ENCODE measurements at places on chromosomes 4 and X.

- DNase-seq = no peak
Observed at GRCh38 chr4:38872620-38873019, 5.0 kb downstream of the FAM114A1 start.

DNA sequence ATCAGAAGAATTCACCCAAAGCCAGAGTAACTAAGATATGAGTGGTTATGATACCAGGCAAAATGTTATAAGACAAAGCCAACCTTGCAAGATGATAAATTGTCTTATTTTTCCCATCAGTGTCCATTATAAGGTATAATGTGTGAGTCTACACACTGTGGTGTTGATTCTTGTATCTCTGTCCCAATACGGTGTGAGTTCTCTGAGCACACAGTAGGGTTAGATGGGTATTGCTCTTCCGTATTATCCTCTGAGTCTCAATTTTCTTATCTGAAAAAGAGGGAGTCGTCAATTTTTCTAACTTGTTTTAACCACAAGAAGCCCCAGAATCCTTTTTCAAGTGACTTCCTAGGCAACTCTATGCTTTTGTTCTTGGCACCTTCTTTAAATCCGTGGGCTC is 69.9 kb downstream of the HMGB2 start:
- no peak for DNase-seq

DNA sequence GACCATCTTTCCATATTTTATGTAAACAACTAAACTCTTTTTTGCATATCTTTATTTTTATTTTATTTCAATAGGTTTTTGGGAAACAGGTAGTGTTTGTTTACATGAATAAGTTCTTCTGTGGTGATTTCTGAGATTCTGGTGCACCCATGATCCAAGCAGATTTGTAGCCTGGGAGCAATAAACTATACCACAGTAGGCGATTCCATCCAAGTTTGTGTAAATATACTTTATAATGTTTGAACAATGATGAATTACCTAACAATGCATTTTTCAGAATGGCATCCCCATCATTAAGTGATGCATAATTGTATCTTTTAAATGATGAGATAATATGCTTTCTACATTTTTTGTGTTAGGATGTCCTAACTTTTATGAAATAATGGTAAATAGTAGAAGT is 39.2 kb upstream of the CYSLTR1 start:
- DNase-seq = no peak

- peak; percentile 36 for DNase-seq
Observed at GRCh38 chr4:118968005-118968404, 79.4 kb downstream of the SYNPO2 start.

GRCh38 chrX:100880368-100880767 is 6.2 kb upstream of the NOX1 start:
- no peak for DNase-seq

GRCh38 chrX:53263597-53264094 is 17.7 kb downstream of the IQSEC2 start:
- DNase-seq = no peak

DNA sequence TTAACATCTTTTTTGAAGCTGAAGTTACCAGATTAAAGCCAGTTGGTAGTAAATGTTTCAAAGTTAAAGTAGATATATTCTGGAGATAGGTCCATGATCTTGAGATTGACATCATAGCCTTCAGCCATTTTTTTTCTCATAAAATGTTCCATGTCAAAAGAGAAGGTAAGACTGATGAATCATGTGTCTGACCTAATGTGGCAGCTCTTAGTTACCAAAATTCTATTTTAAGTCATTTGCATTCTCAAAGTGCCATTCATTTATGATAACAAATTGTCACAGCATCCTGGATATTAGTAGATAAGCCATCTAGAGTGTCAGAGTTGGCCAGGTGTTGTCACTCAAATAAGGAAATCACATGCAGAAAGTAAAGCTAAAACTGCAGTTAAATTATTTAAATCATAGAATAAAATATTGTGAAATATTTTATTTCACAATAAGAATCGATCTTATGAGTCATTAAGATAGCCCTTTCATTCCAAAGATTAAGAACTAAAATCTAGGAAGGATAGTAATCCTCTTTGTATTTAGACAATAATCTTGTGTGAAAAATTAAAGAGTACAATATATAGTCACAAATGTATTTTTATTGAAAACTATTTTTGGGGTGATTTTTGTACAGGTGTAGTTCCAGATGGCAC is 65.7 kb upstream of the ADAD1 start:
- no peak for DNase-seq

DNA sequence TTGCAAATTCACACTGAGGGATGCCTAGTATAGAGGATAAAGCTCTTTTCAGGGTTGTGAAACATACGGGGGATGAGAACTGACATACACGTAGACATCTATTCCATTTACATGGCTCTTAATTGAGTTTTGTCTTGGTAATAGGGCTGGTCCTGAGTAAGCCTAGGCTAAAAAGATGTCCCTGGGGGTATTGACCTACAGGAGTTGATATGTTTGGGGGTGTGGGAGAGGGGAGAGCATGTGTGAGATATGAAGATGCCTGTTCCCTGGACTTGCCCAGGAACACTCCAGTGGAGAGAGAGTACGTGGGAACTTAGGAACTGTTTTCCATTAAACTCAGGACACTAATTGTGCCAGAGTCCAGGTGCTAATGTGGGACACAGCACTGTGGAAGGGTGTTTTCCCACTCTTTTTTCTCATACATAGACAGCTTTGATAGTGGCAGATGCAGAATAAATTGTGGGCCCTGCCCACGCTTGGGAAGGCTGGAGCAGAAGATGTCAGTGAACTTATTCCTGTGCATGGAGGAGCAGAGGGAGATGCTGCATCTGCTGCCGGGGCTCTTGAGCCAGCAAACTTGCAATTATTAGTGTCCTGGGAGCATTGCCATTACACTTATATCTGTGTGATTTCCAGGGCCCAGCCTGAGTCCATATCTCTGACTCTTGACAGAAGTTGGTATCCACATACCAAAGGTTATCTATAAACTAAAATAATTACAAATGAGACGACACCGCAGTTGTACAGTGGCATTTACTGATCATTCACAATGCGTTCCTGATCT is 20.7 kb downstream of the SYNPO2 start:
- DNase-seq = no peak

DNA sequence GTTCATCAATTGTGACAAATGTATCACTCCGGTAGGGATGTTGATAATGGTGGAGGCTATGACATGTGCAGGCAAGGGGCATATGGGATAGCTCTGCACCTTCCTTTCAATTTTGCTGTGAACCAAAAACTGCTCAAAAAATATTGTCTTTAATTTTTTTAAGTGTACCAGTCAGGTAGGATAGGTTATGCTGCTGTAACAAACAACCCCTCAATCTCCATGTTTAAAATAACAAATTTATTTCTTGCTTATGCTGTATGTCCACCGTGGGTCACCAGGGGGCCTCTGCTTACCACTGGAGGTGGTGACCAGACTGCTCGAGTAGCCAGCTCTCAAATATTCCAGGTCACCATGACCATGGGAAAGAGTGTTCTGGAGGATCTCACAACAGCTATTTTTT is 23.4 kb upstream of the MSX1 start:
- DNase-seq = no peak

DNA sequence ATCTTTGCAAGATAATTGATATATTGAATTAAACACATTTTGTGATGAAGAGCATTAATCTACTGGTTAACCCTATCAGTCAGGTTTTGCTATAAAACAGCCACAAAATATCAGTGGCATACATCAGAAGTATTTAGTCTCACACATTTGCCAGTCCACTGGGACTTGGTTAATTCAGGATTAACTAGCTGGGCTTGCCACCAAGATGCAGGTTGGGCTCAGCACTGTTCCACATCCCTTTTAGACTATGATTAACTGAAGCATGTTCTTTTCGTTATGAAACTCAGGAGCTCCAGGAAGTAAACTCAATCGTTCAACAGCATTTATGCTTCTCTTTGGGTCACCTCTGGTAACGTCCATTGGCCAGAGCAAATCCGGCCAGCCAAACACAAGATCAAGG is 538.1 kb upstream of the HS3ST1 start:
- no peak for DNase-seq

DNA sequence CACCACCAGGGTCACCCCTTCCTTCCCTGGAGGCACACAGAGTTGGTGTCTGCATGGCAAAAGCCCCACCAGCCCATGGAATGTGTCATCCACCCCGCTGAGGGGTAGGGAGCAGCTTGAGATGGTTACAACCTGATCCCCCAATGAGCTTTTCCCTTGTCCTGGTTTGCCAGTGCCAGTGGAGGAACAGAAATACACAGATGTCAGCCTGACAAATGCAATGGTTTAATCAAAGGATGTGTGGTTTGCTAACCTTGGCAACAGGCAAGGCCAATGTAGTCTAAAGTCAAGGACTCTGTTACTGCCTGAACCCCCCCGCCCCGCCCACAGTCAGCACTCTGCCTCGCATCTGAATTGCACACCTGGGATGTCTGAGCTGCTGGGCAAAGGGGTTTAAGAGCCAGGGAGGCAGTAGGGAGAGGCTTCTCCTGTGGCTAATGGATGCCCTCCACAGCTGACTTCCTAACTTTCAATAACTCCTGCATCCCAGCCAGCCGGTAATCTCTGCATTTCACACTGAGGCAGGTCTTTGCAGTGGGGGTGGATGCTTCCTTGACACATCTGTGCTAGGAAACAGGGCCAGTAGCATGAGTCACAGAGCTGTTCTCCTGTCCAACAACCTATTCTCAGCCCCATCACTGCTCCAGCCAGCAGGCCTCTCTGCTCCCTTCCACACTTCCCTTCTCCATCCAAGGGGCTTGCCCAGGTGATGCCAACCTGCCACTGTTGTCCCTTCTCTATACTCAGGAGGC is 137.5 kb downstream of the AMMECR1 start:
- DNase-seq = no peak

GRCh38 chrX:134737721-134738369 is 79.6 kb upstream of the PLAC1 start:
- no peak for DNase-seq

DNA sequence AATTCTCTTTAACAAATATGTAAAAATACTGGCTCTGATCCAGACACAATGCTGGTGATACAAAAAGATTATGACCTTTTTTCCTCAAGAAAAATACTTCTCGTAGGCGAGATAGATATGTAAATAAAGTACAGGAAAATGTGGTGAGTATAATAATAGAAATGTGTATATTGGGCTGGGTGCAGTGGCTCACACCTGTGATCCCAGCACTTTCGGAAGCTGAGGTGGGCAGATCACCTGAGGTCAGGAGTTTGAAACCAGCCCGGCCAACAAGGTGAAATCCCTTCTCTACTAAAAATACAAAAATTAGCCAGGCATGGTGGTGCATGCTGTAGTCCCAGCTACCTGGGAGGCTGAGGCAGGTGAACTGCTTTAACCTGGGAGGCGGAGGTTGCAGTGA is 55.0 kb downstream of the MRPL1 start:
- no peak for DNase-seq

- no peak for DNase-seq
Observed at GRCh38 chrX:70442224-70442623, 2.4 kb upstream of the DLG3 start.

DNA sequence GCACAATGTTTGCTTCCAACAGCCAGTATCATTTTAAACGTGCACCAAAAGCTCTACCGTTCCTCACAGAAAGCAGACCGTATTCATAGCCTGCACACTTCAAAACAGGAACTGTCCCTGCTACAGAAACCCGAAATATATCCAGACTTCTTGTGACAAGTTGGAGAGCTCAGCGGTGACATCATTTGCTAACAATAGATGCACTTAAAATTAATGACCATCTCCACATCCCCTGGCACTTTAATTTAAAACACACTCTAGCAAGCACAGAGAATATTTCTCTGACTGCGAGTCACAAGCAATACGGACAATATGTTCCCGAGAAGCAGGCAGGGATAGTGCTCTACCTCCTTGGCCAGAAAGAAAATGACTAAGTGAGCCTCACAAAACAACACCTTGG is 2.5 kb downstream of the NYX start:
- no peak for DNase-seq

DNA sequence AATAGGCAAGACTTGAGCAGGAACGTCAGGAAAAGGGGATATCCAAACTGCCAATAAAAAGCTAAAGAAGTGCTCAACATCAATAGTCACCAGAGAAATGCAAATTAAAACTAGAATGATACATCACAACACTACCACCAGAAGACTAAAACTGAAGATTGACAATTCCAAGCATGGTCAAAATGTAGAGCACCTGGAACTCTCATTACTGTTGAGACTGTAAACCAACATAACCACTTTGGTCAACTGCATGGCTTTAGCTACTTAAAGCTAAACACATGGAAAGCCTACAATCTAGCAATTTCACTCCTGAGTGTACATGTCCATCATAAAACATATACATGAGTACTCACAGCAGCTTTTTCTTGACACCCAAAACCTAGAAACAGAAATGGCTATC is 107.4 kb downstream of the ADGRA3 start:
- no peak for DNase-seq

- no peak for DNase-seq
Observed at GRCh38 chr4:73741750-73742489, 1.6 kb downstream of the CXCL8 start.

DNA sequence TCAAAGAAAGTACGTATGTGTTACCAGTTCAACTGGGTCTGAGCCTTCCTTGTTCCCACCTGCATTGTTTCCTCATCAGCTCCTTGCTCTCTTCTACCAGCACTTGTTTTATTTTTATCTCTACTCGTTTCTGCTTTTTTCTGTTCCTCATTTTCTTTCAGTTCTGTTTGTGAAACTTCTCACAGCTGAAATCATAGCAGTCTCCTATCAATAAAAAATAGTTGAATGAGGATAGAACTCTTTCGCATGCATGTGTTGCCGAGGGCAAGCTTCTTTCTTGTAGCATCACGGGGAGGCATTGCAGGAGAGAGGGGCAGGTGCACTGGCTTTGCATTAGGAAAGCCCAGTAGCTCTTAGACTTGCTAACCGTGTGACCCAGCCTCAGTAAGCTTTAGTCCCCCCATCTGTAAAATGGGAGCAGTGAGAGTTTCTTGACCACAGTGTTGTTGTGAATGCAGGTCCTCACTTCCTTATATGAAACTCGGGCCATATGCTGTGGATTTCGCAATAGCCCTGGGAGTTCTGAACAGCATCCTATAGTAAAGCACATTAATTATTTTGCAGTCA is 24.7 kb downstream of the OFD1 start:
- no peak for DNase-seq

DNA sequence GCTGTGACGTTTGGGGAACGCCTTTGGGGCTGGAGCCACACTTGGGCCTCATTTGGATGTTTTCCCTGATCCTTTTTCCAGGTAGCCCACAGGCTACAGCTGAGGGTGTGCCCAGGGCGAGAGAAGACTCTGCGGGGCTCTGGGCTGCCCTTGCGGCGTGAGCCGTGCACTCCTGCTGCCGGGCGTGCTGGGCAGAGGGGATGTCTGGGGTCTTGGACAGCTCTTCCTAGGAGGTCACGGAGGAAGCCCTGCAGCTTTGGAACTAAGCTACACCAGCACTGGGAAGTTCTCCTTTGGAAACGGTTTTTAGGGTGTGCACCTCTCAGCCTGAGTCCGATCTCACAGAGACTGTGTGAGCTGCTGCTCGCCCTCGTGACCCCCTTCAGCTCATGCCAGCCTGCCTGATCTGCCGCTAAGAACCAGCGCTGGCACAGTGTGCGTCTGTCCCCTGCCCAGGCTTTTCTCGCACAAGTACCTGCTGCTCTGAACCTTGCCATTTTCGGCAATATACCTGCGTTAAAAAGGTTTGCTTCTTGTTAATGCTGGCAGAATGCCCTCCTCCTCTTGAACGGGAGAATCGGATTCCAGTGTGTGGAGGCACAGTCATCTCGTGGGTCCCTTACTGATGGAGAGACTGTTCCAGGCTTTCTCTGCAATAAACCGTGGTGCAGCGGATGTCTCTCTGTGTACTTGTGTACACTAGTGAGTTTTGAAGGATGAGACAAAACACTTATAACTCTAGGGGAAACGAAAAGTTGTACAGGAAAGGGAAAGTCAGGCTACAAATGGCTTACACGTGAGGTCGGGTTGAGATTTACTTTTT is 14.3 kb downstream of the MSANTD1 start:
- DNase-seq = no peak

GRCh38 chrX:4805502-4805901 is 1092.1 kb upstream of the PRKX start:
- no peak for DNase-seq
